Upper lobe of right lung (tissue), 1 donor: ENCODE measurements at places on chromosomes 16 and 17. TPM values are rescaled to one million over a fixed set of nuclear protein-coding genes. Genes with fewer than 3 reads are reported as not detected.

KRTAP9-8 gene
- not detected for total RNA-seq

CHCT1 gene
- not detected for total RNA-seq

NKD1 gene
- 47.2 TPM for total RNA-seq

CRLF3 gene
- 20.1 TPM for total RNA-seq

PLXDC1 gene
- 14.4 TPM for total RNA-seq

SMIM36 gene
- not detected for total RNA-seq

GPR142 gene
- not detected for total RNA-seq

CORO6 gene
- 7.7 TPM for total RNA-seq

PDF gene
- total RNA-seq = 8.8 TPM

PLCG2 gene
- total RNA-seq = 47.6 TPM

GJD3 gene
- 2.8 TPM for total RNA-seq

CHST5 gene
- not detected for total RNA-seq

CACNA1G gene
- not detected for total RNA-seq

CDH11 gene
- 176 TPM for total RNA-seq

COG8 gene
- total RNA-seq = 32.3 TPM

SP6 gene
- total RNA-seq = 8.5 TPM

OR1A1 gene
- total RNA-seq = not detected

SOX9 gene
- 5.4 TPM for total RNA-seq

CDH1 gene
- total RNA-seq = 128 TPM

HCRT gene
- not detected for total RNA-seq

PLA2G15 gene
- 30.4 TPM for total RNA-seq

RUNDC3A gene
- total RNA-seq = 0.32 TPM

ATAD5 gene
- total RNA-seq = 1.1 TPM

RCVRN gene
- total RNA-seq = 0.17 TPM

SPATA22 gene
- total RNA-seq = 0.75 TPM

ODAD4 gene
- 1.0 TPM for total RNA-seq

NAGS gene
- 7.1 TPM for total RNA-seq

EPN2 gene
- 54.5 TPM for total RNA-seq

DNAH17 gene
- 2.8 TPM for total RNA-seq

ASPHD1 gene
- total RNA-seq = 4.4 TPM

PAQR4 gene
- 7.4 TPM for total RNA-seq

TPSG1 gene
- total RNA-seq = 2.3 TPM

ABCC12 gene
- not detected for total RNA-seq

HBQ1 gene
- total RNA-seq = not detected

CLDN6 gene
- total RNA-seq = not detected

MT2A gene
- total RNA-seq = 349 TPM

CNGB1 gene
- not detected for total RNA-seq

DUSP3 gene
- 100.0 TPM for total RNA-seq

SPATA2L gene
- total RNA-seq = 13.3 TPM

ZACN gene
- total RNA-seq = not detected

HP gene
- total RNA-seq = 94.2 TPM

ZG16 gene
- total RNA-seq = not detected

CCDC40 gene
- total RNA-seq = 3.5 TPM

TRAF4 gene
- total RNA-seq = 65.9 TPM

CBX8 gene
- 4.9 TPM for total RNA-seq

TLCD3B gene
- not detected for total RNA-seq

CDH8 gene
- total RNA-seq = 0.78 TPM

MRPS34 gene
- 62.7 TPM for total RNA-seq

ARL5C gene
- total RNA-seq = not detected
